ENCODE measurements at places on chromosomes 12 and 14.

DNA sequence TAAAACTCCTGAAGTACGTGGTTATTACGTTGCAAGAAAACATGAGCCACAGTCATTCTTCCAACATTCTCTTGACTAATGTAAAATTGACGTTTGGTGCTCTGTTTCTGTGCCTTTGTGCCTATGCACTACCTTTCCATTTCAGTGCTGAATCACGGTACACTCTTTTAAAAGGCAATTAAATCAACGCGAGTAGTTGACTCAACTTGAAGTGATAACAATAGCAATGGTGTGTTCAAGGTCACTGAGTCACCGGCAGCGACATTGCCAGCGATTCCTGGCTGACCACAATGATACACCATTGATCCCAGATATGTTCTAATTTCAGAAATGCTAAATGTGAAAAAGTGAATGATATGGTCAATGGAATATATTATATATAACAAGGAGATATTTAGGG is 17.8 kb downstream of the AK7 start:
- DNase-seq = no peak

DNA sequence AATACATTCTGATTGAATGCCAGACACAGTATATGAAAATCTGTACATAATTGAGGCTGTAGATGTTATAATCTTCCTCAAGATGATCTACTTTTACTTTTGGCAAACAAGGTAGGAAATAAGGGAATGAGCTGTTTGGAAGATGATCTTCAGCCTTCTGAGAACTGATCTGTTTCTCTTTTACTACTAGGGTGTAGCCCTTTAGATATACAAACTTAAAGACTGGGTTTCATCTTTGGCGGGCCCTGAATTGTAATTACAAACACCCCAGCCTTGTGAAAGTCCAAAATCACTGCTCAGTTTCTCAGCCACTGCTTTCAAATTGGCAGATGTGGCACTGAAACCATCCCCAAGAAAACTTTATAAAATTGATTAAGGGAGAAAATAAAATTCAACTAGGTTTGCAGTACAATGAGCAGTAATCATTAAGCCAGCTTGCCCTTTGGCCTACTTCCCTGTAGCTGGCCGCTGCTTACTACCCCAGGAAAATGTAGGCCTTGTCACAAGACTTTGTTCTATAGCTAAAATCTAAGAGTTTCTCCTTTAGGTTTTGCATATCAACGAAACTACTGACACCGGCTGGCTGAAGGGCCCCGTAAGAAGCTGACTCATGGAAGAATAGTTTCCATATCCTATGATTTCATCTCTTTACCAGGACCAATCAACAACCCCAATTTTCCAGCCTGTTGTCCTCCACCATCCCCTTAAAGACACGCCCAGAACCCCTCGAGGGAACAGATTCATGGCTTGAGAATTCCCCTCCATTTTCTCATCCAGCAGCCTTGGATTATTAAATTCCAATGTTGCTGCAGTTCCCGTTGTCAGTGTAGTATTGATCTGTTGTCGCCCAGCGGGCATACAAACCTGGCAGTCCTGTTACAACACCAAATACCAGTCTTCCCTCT is 210.8 kb downstream of the PCNX1 start:
- DNase-seq = peak; percentile 35

- DNase-seq = peak; percentile 10
Observed at GRCh38 chr12:95859344-95859816, 628 bp downstream of the SNRPF start.

- no peak for DNase-seq
Observed at GRCh38 chr14:23099212-23099861, 4.0 kb downstream of the C14orf119 start.

DNA sequence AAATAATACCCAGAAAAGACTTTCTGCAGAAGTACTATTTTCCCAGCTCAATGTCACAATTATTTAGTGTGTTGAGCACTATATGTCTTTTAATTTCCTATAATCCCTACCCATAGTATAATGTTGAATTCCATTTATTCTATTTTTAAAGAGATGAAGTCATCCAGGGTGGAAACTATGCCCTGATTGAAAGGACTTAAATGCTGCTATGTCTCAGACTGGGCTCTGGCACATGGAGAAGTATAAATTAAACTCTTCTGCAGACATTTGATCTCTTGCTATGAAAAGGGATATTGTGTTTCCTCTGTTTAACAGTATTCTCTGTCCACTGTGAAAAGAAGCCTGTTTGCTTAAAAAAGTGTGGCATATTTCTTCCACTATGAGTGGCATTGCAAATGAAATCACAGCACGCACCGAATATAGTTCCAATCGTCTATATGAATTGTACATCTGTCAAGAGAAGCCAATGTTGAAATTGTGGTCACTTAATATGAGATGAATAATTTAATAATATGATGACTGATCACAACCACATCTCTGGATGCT is 192.3 kb downstream of the BCAT1 start:
- DNase-seq = no peak

GRCh38 chr14:36519431-36520321 is at the start of gene NKX2-1:
Gene NKX2-1 (minus strand): TSS chr14:36520232. CDS start chr14:36520129, 103 bp downstream.
- no peak for DNase-seq

DNA sequence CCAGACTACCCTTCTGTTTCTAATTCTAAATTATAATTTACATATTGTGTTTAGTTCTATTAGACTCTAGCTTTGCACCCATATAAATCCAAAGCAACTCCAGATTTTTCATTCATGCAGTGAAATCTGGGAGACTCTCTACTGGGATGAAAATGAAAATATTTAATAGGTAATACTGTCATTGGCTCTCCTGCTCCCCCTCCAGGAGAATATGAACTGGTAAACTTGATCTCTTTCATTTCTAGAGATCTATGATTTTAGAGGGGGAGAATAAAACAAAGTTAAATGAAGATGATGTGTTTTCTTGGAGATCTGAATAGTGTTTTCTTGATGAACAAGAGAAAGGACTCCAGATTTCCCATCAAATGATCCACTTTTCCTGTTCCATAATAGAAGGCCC is 104.3 kb upstream of the TMCC3 start:
- DNase-seq = peak; percentile 11

GRCh38 chr12:19227880-19228210 is 98.3 kb downstream of the PLEKHA5 start:
- DNase-seq = no peak

- no peak for DNase-seq
Observed at GRCh38 chr12:129102233-129102632, 249.0 kb downstream of the GLT1D1 start.

DNA sequence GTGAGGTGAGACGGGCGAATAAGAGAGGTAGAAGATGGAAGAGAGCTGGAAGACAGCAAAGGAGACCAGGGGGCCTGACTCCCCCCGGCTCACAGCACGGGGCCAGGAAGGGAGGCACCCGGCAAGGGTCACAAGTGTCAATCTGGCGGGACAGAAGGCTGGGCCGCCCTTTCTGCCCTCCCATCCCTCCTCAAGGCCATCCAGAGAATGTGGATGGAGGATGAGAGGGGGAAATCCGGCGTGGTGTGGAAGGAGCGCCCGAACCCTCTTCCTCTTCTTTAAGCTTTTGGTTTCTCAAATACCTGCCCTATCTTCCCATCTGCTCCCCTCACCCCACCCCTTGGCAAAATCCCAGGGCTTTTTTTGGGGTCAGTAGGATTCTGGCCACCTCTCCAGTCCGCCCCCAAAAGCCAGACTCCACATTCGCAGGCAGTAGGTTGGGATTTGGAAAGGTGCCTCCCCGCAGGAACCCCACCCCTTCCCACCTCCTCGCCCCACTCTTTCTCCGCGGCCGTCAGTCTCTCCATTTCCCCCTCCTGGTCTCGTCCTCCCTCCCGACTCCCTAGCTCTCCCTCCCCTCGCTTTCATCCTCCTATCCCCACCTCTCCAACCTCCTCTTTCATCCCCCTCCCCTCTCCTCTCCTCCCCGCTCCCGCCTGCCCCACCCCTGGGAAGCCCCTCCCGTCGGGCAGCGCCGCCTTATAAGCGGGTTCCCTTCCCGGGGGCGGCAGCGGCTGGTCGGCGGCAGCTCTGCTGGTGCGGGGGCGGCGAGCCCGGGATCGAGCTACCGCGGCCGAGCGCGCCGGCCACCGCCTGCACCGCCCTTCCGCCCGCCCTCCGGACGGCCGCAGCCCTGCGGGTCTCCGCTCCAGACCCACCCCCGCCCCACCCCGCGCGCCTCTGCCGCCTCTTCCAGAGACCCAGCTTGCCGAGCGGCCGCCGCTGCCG is at the start of gene PTMS:
Gene PTMS, plus strand, starts transcription at position 730 of the 948 bp plus-strand sequence. CDS start 343 bp downstream, outside the sequence.
- peak; percentile 76 for DNase-seq

DNA sequence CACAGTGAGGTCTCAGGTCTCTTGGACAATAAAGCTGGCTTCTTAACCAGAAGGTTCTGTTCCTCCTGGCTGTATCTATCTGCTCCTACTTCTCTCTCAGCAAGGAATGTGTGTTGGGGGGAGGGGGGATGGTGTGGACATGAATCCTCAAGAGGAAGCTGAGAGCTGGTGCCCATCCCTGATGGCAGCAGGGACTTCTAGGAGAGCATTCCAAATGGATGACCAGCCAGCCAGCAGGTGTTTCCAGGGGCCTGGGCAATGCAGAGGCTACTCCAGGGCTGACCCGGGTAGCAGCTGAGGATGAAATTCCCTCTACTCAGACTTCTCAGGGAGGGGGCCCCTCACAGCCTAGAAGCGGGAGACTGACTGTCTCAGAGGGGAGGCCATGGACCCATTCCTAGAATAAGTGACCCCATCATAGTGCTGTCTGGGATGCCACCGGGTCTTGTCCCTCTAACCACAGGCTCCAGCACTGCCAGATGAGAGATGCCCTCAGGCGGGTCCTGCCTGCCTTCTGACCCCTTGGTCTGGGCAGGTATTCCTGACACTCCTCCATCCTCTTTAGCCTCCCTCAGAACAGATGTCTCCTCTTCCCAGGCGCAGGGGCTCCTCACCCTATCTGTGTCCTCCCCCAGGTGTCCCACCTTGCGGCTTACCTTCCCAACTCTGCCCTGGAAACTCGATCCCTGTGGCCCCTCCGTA is 1.2 kb downstream of the RAB15 start:
- DNase-seq = no peak

DNA sequence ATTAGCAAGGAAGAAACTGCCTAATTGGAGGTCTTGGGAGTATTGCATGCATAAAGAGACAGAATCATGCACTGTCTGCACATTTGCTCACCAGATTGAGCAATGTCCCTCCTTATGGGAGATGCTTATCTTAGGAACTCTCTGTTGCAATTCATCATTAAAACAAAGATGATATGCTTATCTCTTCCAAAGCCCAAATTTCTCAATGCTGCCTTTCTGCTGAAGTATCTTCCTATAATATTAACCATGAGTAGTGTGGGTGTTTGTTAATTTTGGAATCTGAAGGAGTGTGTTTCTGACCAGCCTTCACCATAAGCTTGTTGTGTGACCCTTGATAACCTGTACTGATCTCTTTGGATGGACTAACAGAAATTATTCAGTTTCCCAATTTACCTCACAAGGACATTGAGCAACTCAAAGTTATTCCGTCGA is 1257.6 kb upstream of the FLRT2 start:
- DNase-seq = no peak

GRCh38 chr14:30528119-30528518 is 30.8 kb upstream of the G2E3 start:
- DNase-seq = no peak

GRCh38 chr12:117350140-117350539 is 11.3 kb downstream of the NOS1 start:
- no peak for DNase-seq

- peak; percentile 1 for DNase-seq
Observed at GRCh38 chr14:49766839-49767238, 1.1 kb upstream of the KLHDC2 start.

- no peak for DNase-seq
Observed at GRCh38 chr14:91536327-91536726, 26.2 kb upstream of the PPP4R3A start.

- peak; percentile 19 for DNase-seq
Observed at GRCh38 chr12:93415723-93416464, 25.9 kb downstream of the UBE2N start.

DNA sequence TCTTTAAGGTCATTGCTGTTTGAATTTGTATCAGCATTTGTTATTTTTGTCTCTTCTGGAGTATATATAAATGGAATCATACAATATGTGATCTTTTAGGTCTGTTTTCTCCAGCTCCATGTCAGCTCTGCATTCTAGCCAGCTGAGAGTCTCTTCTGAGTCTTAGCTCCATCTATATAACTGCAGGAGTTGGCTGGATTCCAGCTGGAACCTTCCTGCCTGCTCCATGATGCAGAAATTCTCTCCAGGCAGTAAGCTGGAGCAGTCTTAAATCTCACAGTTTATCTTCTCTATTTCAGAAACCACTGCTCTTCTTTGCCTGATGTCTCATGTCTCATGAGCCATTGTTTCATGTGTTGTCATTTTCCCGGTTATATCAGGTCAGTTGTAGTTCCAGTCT is 827.6 kb downstream of the NRXN3 start:
- no peak for DNase-seq

DNA sequence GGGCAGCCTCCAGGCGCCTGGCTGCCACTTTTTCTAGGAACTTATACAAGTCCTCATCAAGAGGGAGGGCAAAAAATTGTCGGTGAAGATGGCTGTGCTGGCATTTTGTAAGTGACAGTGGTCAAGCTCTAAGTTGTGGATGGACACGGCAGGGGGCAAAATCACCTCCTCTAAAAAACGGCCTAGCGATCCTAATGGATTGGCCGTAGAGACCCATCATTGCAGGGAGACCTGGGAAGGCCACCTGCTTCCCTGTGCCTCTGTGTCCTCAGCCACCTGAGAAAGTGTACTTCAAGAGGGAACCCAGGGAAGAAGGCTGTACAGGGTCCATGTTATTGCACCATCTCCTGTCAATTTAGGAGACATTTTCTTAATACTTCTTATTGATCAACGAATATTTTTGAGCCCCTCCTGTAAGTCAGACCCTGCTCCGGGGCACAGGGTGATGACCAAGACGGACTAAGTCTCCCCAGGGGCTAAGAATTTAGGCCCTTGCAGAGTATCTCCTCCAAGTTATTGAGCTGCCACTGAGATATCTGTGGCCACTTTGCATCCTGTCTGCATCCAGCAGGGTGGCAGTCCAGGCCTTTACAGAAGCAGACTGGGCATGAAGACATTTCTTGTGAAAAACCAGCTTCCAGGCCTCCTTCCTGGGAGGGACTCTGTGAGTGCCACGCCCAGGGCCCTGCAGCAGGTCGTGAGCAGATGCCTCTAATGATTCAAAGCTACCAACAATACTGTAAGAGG is 40.5 kb downstream of the PSMA6 start:
- peak; percentile 78 for DNase-seq

GRCh38 chr14:106831322-106831720 is 1304.9 kb downstream of the TMEM121 start:
- peak; percentile 62 for DNase-seq

- DNase-seq = peak; percentile 44
Observed at GRCh38 chr14:73091044-73091443, 32.7 kb downstream of the RBM25 start.

DNA sequence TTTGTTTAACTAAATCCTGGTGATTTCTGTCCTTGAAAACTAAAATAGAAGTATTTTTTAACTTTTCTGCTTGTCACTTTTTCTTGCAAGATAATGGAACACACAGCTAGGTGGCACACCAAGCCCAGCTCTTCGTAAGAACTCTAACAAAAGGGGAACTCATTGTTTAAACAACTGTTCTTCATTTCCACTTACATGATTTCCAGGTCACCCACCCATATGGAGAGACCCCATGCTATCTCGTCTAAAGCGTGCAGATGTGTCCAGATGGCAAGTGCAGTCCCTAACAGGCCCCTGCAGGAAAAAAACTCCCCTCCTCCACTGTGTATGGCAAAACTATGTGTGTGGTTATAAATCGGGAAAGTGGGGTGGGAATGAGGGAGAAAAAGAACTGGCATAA is 43.3 kb upstream of the NT5DC3 start:
- DNase-seq = peak; percentile 56

Measured in suppressor macrophage treated with lipopolysaccharide for 1 hour (primary cell).